Cardiac muscle cell (in vitro differentiated cells and primary cell): ENCODE measurements at places on chromosomes 16 and 17. TPM values are rescaled to one million over a fixed set of nuclear protein-coding genes. Genes with fewer than 3 reads are reported as not detected.

DNA sequence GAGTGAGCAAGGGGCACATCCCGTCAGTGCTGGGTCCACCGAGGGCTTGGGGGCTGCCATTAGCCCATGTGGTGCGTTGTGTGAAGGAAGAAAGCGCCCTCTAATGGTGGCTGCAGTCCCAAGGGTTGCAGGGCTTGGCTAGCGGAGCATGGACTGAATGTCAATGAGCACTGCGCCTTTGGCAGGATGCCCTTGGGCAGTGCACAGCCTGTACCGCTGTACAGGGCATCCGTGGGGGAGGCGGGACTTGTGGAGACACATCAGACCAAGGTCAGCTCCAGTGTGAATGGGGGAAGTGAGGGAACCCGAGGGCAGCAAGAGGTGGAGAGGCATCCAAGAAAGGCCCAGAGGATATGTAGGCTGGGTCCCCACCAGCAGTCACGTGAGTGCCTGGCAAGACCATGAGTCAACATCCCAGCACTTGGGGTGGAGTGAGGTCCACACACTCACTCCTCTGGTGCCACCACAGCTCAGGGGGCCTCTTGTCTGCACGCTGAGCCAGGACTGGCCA, 75.5 kb upstream of the MED9 start:
- H3K27me3 ChIP-seq: peaks cover 3% of the 10 kb centered on the region
- DNase-seq: no peak
- no peak overlapping the region for H3K4me3 ChIP-seq
- H3K4me1 ChIP-seq: no peaks in the 10 kb centered on the region
- H3K36me3 ChIP-seq: no peaks in the 10 kb centered on the region

The GINS2 gene
- 15.8 and 26.5 TPM in 2 replicates for polyA plus RNA-seq

The C16orf74 gene
- polyA plus RNA-seq: 37.9 and 46.8 TPM in 2 replicates

GRCh38 chr16:67668495-67669157, 2.0 kb downstream of the C16orf86 start:
- peaks cover 40% of the 10 kb centered on the region for H3K27me3 ChIP-seq
- H3K4me3 ChIP-seq: no peak overlapping the region
- no peak overlapping the region for H3K27ac ChIP-seq
- H3K4me1 ChIP-seq: no peaks in the 10 kb centered on the region
- no peaks in the 10 kb centered on the region for H3K36me3 ChIP-seq
- no peak for DNase-seq

DNA sequence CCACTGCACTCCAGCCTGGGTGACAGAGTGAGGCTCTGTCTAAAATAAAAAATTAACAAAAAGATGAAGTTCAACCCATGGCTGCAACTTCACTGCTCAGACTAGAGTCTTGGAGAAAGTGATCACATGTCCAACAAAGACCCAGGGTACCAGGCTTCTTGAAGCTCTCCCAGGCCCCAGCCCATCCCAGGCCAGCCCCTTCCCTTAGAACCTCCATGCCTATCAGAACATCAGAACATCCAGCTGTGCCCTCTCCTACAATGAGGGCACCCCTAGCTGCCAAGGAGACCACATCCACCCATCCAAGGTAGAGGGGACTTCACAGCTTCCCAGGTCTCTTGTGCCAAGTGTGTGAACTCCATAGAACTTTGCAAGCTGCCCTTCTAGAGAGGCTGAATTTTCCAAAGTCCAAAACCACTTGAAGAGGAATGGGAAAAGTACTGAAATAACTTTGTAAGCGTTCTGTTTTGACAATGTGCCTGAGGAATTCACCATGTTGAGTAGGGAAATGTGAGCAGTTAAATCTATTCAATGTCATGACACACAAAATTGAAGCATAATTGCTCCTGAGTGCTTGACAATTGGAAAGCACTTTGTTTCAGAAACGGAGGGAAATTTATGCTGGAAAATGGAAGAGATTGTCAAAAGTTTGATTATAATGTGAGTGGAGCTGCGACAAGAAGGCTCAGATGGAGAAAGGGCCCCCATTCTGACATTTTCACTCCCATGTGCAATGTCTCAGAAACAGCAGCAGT, 230.4 kb downstream of the ZNF423 start:
- no peak overlapping the region for H3K27ac ChIP-seq
- no peak for DNase-seq
- H3K4me1 ChIP-seq: peaks cover 6% of the 10 kb centered on the region
- no peaks in the 10 kb centered on the region for H3K27me3 ChIP-seq
- no peak overlapping the region for H3K4me3 ChIP-seq

DNA sequence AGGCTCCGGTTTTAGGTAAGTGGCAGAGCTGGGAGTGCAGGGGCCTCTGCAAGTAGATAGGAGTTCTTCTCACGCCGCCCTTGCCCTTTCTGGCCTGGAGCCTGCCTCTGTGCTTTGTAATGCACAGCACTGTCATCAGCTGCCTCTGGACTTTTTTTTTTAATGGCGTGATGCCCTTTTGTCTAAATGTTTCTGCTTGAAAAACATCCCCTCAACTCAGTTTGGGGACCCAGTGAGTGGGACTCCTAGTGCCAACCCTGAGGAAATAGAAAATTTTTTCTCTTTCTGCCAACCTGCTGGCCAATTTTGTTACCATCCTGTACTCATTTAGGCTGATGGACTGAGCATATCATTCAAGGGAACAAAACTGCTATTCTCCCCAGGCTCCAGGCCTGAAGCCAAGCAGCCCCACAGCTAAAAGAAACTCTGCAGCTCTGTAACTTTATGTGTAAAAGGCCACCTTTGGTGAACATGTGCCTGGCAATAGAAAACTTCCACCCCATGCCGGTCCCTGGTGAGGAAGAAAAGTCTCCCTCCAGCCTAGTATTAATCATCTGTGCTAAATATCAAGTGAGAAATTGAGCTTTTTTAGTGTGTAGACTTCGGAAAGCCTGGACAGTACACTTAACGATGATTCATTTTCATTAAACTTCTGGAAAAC, 22.5 kb downstream of the SLC6A2 start:
- no peak overlapping the region for H3K27ac ChIP-seq
- no peaks in the 10 kb centered on the region for H3K4me1 ChIP-seq
- no peaks in the 10 kb centered on the region for H3K36me3 ChIP-seq
- DNase-seq: no peak
- H3K27me3 ChIP-seq: peaks cover 74% of the 10 kb centered on the region
